Naive thymus-derived CD8-positive, alpha-beta T cell (primary cell): ENCODE measurements at places on chromosomes 4 and X. TPM values are rescaled to one million over a fixed set of nuclear protein-coding genes. Genes with fewer than 3 reads are reported as not detected.

GRCh38 chr4:6227412-6228157 is 27.2 kb upstream of the JAKMIP1 start:
- no peak overlapping the region for H3K4me3 ChIP-seq
- H3K36me3 ChIP-seq: peaks cover 6% of the 10 kb centered on the region
- no peak overlapping the region for H3K27ac ChIP-seq
- peaks cover 33% of the 10 kb centered on the region for H3K27me3 ChIP-seq
- H3K4me1 ChIP-seq: no peaks in the 10 kb centered on the region

TBC1D8B gene
- total RNA-seq: 1.7 TPM

ARR3 gene
- not detected for total RNA-seq

LPAR4 gene
- total RNA-seq: not detected

DNA sequence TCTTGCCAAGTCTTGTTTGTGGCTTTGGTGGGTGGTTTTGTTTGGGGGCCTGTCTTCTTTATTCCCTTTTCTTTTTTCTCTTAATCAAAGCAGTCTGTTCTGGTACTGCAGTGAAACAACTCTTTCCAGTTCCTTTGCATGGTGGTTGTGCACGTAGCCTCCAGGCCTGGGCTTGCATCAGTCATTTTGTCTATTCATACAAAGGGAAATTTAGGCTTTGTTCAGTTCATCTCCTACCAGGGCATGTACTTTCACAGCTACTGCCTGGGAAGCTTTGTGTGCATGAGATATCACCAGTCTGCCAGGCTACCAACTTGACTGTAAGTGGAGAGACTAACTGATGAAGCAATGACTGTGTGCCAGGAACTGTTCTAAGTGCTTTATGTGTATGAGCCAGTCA is 8.5 kb downstream of the TRIM2 start:
- no peak for DNase-seq
- no peaks in the 10 kb centered on the region for H3K36me3 ChIP-seq
- H3K27me3 ChIP-seq: no peaks in the 10 kb centered on the region
- no peak overlapping the region for H3K27ac ChIP-seq
- no peak overlapping the region for H3K4me3 ChIP-seq
- H3K4me1 ChIP-seq: peaks cover 9% of the 10 kb centered on the region

DNA sequence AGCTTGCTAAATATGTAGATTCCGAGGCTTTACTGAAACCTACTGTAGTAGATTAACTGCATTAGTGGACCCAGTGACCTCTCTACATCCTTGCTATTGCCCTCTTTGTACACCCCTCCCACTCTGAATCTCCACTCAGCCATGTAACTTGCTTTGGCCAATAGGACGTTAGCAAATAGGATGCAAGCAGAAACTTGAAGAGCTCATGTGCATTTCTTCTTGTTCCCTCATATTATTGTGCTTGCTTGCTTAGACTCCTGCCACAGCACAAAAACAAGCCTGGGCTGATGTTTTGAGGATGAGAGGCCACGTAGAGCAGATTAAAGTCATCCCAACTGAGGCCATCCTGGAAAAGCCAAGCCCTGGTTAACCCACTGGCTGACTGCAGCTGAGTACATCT is 147.9 kb downstream of the HS6ST2 start:
- no peak overlapping the region for H3K4me3 ChIP-seq
- peaks cover 4% of the 10 kb centered on the region for H3K27me3 ChIP-seq
- DNase-seq: no peak
- no peak overlapping the region for H3K27ac ChIP-seq
- H3K4me1 ChIP-seq: no peaks in the 10 kb centered on the region
- H3K36me3 ChIP-seq: no peaks in the 10 kb centered on the region

GRCh38 chr4:147370881-147371280 is 110.0 kb upstream of the EDNRA start:
- no peak overlapping the region for H3K4me3 ChIP-seq
- no peaks in the 10 kb centered on the region for H3K27me3 ChIP-seq
- DNase-seq: no peak

DNA sequence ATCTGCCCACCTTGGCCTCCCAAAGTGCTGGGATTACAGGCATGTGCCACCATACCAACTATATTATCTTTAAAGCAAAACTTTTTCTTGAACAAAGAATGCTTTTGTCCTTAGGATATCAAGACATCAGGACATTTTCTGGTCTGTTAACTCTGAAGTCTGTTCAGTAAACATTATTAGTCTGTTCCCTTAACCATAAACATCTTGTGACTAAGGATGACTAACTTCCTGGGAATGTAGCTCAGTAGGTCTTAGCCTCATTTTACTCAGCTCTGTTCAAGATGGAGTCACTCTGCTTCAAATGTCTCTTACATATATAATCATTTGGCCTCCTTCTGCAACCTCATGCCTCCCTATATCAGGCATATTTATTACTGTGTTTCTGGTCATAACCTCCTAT is 122.9 kb downstream of the UBE2NL start:
- H3K27ac ChIP-seq: no peak overlapping the region
- no peaks in the 10 kb centered on the region for H3K36me3 ChIP-seq
- no peaks in the 10 kb centered on the region for H3K4me1 ChIP-seq
- H3K4me3 ChIP-seq: no peak overlapping the region
- H3K27me3 ChIP-seq: no peaks in the 10 kb centered on the region

ASMT gene
- not detected for total RNA-seq

PFKFB1 gene
- total RNA-seq: 0.44 TPM

DNA sequence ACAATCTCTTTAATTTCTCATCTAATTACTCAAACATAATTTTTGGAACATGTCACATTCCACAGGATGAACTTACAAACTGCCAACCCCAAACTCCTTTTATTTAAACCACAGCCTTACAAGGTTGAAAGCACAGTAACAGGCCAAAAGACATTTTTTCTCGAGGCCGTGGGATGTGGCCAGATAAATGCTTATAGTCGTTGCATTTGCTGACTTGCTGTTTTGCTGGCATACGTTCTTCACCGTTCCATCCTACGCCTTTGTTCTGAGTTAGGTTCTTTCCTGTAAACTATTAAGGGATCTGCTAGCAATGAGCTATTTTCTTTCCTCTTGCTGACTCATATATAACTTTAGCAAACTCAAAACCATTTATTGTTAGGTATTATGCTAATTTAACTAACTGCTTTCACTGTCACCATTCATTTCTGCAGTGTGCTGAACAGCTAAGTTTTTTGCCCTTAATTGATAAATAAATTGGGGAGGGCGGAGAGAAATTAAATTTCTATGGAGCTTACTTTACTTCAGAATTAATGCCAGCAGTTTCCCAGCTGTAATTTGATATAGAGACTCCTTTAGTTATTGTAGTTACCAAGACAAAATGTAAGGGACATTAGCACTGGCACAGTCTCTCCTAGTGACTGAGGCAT is 135.1 kb upstream of the PACRGL start:
- no peaks in the 10 kb centered on the region for H3K36me3 ChIP-seq
- DNase-seq: no peak
- H3K27ac ChIP-seq: no peak overlapping the region

DNA sequence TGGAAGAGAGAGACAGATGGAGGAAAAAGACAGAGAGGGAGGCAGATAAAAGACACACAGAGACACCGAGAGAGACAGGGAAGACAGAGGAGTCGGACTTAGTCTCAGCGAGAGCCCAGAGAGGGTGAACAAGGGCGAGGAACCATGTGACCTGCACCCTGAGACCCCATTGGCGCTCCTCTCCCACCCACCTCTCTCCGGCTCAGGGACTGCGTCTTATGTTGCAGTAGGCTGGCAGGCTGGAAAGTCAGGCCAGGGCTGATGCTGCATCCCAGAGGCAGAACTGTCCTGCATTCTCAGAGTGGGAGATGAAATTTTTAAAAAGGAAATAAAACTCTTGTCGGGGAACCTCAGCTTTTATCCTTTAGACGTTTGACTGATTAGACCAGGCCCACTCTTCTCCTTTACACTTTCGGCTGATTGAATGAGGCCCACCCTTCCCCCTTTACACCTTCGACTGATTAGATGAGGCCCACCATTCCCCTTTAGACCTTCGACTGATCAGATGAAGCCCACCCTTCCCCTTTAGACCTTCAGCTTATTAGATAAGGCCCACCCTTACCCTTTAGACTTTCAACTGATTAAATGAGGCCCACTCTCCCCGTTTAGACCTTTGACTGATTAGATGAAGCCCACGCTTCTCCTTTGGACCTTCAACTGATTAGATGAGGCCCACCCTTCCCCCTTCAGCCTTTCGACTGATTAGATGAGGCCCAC is 29.5 kb upstream of the IL3RA start:
- H3K27me3 ChIP-seq: no peaks in the 10 kb centered on the region
- no peaks in the 10 kb centered on the region for H3K36me3 ChIP-seq
- H3K4me3 ChIP-seq: no peak overlapping the region
- DNase-seq: no peak
- H3K27ac ChIP-seq: no peak overlapping the region

- peaks cover 3% of the 10 kb centered on the region for H3K36me3 ChIP-seq
- peaks cover 9% of the 10 kb centered on the region for H3K4me1 ChIP-seq
- peaks cover 43% of the 10 kb centered on the region for H3K27me3 ChIP-seq
- peak overlapping the region; percentile 63 for H3K4me3 ChIP-seq
- DNase-seq: no peak
These were observed 329.4 kb downstream of the HNRNPD start for GRCh38 chr4:82044141-82044993.

DNA sequence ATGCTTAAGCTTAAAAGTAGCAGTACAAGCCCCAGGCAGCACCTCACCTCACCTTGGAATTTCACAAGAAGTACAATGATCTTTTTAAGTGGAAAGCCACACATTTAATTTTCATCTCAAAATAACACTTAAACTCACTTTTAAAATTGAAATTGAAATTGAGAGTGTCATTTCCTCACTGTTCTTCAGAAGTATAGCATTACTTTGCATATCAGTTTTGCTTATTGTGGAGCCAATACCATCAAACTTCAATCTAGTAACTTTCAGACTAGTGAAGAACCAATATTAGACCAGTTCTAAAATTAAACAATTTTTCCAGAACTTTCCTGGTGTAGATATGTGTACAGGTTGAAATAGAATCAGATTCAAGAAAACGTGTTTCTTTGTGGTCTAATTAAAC is 242.4 kb downstream of the NDST4 start:
- no peak for DNase-seq
- H3K4me1 ChIP-seq: no peaks in the 10 kb centered on the region
- no peak overlapping the region for H3K4me3 ChIP-seq
- no peaks in the 10 kb centered on the region for H3K27me3 ChIP-seq

DNA sequence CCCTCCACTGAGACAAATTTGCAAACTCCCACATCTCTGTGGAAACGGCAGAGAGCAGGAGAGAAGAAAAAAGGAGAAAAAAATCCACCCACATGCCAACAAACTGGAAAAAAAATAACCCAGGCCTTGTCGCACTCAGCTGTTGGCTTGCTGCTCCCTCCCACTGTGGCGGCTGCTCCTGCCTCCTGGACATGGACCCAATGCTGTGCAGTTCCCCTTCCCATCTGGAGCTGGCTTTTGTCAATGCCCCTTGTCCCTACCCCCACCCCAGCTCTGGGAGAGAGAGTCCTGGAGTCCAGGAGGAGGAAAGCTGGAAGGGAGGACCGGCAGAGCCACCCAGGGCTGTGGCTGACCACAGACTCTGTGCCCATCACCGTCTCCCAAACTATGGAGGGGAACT is 50.8 kb upstream of the IQSEC2 start:
- H3K4me3 ChIP-seq: no peak overlapping the region
- H3K27ac ChIP-seq: no peak overlapping the region
- H3K4me1 ChIP-seq: no peaks in the 10 kb centered on the region
- peaks cover 3% of the 10 kb centered on the region for H3K27me3 ChIP-seq

DNA sequence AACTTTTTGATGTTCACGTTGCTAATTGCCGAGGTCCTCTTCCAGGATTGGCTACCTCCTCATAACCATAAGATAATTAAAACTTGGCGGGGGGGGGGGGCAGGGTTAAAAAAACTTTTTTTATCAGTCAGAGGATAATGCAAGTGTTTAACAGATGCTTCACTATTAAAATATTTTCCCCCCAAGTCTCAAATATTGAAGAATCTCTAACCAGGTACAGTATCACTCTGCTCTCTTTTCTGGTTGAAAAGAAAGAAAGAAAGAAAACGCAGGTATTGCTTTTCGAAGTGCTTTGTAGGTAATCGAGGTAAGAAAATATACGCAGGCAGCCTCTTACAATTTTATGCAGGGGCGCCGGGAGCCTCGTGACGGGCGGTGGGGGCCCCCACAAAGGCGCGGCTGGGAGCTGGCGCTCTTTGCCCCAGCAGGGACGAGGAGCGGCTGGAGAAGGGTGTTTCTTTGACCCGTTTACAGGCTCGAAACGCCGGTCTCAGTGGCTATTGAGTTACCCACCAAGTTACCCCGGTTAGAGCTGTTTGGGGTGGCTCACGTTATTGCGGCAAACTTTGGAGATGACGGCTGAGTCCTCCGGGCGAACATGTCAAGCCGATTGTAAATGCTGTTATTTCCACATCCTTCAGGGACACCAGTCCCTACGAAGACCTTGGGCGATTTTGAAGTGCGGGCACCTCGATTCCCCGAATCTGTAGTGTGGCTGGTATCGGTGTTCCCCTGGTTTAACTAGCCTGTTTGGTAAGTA is 477 bp upstream of the HAND2 start:
- H3K4me3 ChIP-seq: peak overlapping the region; percentile 56
- H3K4me1 ChIP-seq: peaks cover 17% of the 10 kb centered on the region
- no peak overlapping the region for H3K27ac ChIP-seq
- H3K36me3 ChIP-seq: peaks cover 13% of the 10 kb centered on the region
- DNase-seq: no peak
- H3K27me3 ChIP-seq: peaks cover 61% of the 10 kb centered on the region

- no peak overlapping the region for H3K4me3 ChIP-seq
- H3K36me3 ChIP-seq: no peaks in the 10 kb centered on the region
- no peak for DNase-seq
- no peak overlapping the region for H3K27ac ChIP-seq
- no peaks in the 10 kb centered on the region for H3K27me3 ChIP-seq
These were observed 35.9 kb downstream of the HHIP start for GRCh38 chr4:144681806-144682205.

DNA sequence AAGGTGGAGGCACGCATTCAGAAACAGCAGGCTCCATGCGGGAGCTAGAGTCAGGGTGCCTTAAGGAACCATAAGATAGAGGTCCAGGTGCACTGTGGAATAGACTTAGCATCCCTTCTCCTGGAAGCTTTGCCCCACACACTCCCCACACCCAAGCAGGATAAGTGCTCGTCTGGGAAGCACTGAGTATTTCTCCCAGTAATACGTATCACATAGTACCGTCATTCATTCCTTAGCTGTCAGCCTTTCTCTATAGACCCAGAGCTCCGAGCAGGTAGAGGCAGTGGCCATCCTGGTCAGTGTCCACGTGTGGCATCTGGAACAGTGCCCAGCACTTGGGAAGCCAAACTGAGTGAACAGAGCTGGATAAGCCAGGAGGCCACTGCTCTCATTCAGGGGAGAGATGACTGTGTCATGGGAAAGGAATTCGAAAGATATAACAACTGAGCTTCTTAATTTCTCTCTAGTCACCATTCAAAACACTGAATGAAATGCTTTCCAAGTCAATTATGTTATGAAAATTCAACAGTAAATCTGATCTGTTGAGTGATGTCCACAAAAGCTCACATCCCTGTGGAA is 9.9 kb downstream of the APBB2 start:
- peaks cover 35% of the 10 kb centered on the region for H3K27me3 ChIP-seq
- H3K4me3 ChIP-seq: no peak overlapping the region
- no peaks in the 10 kb centered on the region for H3K36me3 ChIP-seq
- H3K27ac ChIP-seq: no peak overlapping the region

GRCh38 chrX:149830192-149830873 is 48.6 kb downstream of the MAGEA9 start:
- H3K27ac ChIP-seq: peak overlapping the region; percentile 89
- H3K36me3 ChIP-seq: no peaks in the 10 kb centered on the region
- H3K4me1 ChIP-seq: peaks cover 10% of the 10 kb centered on the region
- peak; percentile 20 for DNase-seq
